ENCODE measurements at places on chromosomes 3 and 15.

DNA sequence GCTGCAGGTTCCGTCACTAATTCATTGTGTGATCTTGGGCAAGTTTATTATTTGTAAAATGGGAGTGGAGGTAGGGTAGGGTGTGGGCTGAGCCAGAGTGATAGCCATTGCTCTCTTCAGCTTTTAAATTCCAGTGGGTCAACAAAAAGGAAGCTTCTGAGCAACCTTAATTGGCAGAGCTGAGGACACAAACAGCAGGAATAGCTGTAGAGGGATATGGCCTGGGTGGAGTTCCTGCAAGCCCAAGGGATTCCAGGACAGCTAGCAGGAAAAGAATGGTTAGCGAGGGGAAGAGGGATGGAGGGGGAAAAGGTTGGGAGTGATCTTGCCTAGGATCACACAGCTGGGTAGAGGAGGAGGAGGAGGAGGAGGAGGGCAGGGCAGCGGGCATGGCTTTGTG is 11.4 kb downstream of the CCK start:
- no peak for DNase-seq

DNA sequence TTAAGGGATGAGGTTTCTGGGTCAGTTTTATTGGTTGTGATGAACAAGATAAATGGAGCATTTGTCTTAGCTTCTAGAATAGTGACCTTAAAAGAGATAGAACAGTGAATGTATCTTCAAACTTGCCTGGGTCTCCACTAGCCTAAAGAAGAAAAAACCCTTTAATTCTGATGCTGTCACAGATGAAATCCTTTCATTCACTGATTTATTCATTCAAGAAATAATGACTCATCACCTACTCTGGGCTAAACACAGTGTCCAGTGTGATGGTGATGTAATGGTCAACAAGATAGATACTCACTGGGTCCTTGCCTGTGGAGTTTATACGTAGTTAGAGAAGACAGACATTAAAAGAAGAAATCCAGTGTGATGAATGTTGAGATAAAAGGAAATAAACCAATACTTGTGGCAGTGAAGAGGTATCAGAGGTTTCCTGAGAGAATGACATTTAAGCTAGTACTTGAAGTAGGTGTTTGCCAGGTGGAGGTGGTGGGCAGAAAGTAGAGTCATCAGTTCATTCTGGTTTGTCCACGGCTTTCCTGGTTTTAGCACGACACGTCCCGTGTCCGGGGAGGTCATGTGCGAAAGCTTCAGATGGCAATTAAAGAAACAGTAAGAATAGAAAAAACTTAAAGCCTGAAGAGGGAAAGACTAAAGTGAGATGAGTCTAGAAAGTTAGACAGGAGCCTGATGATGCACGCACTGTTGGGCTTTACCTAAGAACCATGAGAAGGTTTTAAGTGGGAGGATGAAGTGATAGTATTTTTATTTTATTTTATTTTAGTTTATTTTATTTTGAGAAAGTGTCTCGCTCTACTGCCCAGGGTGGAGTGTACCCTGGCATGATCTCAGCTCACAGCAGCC is 18.5 kb downstream of the PAK2 start:
- DNase-seq = no peak

DNA sequence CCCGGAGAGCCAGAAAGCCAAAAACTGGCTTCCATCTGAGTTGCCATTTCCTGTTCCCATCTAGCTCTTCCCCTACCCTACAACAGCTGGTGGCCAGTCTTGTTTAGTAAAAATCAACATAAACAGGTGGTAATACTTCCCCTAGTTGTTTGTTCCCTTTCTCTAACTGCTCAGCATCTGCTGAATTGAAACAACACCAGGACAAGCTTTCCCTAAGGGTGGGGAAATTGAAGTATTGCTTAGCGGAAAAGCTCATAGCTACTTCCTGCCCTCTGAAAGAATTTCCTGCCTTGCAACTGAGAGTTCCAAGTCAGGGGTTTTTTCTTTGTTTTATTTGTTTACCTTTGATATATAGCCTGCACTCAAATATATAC is 66.8 kb downstream of the HMG20A start:
- DNase-seq = no peak

DNA sequence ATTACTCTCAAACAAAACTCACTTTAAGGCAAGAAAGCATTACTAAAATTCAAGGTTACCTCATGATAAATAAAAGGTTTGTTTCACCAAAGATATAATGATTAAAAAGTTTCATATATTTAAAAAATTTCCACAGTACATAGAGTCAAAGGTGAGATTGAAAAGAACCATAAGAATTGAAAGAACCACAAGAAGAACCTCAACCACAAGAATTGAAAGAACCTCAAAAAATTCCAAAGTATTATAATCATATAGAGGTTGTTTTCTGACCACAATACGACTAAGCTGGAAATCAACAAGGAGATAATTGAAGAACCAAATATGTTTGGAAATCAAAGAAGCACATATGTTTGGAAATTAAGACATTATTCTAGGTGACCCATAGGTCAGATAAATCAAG is 52.7 kb downstream of the SLC25A36 start:
- no peak for DNase-seq

DNA sequence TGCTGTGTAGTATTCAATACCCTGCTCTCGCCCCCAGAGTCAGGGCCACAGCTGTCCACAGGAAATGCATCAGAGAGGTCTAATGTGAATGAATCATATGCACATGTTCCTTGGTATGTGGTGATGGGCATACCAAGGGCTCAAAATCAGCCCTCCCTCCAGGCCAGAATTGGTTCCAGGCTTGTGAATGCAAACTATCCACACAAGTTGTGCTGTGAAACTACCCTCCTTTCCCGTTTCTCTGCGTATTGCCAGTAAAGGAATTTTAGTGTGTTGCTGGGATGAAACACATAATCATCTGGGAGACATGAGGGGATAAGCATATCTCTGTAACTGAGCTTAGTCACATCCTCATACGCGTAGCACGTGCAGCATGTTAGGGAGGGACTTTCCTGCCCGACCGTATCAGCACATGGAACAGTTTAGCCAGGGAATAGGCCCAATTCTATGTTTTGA is 9.2 kb upstream of the MME start:
- no peak for DNase-seq

GRCh38 chr3:183455089-183455488 is 26.7 kb upstream of the MCF2L2 start:
- DNase-seq = no peak

DNA sequence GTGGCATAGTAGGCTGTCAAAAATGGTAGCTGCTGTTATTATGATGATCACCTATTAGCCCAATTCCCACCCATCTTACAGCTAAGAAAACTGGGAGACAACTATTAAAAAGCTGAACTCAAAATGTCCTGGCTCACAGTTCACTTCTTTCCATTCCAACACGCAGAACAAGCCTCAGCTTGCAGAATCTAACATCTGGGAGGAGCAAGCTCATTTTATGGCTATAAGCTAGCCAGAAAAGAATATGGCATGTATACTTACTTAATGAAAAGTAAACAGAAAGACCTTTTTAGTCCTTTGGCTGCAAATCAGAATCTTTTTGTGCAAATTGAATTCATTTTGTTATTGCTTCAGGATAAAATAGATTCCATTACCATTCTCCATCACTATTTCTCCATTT is 34.8 kb upstream of the CFAP20DC start:
- no peak for DNase-seq

- no peak for DNase-seq
Observed at GRCh38 chr15:81381720-81382119, 7.7 kb upstream of the TMC3 start.

DNA sequence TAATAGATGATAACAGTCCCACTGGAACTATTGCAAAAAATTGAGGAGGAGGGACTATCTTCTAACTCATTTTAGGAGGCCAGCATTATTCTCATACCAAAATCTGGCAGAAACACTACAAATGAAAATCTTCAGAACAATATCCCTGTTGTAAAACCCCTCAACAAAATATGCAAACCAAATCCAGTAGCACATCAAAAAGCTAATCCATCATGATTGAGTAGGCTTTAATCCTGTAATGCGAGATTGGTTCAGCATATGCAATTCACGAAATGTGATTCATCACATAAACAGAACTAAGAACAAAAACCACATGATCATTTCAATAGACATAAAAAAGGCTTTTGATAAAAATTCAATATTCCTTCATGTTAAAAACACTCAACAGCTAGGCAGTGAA is 23.9 kb upstream of the PLSCR2 start:
- DNase-seq = no peak

DNA sequence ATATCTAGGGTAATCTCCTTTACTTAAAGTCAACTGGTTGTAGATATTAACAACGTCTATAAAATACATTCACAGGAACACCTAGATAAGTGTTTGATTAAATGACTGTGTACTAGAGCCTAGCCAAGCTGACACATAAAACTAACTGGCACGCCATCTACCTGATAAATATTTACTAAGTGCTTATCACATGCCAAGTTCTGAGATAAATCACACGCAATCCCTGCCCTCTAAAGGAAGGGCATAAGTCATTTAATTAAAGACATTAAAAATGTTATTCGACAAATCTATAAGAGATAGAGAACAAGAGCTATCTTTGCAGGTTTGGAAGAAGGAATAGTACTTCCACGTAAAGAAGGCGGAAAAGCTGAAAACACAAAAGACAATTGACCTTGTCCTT is 11.1 kb upstream of the MB21D2 start:
- DNase-seq = no peak

DNA sequence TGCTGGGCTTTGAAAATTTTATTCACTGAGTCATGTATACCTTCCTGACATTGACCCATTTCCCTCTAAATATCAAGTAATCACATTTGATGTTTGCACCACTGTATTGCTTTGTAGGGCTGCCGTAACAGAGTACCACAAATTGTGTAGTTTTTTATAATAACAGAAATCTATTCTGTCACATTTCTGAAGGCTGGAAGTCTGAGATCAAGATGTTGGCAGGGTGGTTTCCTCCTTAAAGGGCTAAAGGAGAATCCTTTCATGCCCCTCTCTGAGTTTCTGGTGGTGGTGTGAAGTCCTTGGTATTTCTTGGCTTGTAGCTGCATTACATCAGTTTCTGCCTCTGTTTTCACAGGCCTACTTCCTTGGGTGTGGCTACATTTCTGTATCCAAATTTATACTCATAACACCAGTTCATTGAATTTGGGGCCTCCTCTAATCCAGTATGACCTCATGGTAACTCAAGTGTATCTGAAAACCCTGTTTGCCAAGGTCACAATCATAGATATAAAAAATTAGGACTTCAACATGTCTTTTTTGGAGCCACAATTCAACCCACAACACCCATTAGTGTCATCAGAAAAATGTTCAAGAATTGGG is 29.1 kb upstream of the ST6GAL1 start:
- DNase-seq = no peak

DNA sequence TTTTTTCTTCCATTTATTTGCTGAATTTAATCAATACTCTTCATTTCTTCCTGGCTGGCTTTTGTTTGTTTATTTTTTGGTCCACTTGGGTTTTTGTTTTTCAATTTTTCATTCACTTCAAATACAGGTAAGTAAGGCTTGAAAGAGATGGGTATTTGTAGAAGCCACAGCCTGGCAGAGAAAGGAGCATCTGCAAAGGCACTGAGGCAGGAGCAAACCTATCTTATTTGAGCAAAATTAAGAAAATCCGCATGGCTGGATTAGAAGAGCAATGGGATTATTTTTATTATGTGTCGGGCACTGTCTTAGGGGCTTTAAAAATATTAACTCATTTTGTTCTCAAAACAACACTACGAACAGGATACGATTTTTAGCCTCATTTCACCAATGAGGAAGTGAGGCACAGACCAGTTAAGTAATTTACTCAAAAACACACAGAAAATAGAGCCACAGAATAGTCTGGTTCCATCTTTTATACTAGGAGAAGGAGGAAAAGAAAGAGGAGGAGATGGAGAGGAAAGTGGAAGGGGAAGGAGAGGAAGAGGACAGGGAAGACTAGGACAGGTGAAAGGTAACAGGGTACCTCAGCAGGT is 35.1 kb upstream of the CCDC80 start:
- DNase-seq = no peak

DNA sequence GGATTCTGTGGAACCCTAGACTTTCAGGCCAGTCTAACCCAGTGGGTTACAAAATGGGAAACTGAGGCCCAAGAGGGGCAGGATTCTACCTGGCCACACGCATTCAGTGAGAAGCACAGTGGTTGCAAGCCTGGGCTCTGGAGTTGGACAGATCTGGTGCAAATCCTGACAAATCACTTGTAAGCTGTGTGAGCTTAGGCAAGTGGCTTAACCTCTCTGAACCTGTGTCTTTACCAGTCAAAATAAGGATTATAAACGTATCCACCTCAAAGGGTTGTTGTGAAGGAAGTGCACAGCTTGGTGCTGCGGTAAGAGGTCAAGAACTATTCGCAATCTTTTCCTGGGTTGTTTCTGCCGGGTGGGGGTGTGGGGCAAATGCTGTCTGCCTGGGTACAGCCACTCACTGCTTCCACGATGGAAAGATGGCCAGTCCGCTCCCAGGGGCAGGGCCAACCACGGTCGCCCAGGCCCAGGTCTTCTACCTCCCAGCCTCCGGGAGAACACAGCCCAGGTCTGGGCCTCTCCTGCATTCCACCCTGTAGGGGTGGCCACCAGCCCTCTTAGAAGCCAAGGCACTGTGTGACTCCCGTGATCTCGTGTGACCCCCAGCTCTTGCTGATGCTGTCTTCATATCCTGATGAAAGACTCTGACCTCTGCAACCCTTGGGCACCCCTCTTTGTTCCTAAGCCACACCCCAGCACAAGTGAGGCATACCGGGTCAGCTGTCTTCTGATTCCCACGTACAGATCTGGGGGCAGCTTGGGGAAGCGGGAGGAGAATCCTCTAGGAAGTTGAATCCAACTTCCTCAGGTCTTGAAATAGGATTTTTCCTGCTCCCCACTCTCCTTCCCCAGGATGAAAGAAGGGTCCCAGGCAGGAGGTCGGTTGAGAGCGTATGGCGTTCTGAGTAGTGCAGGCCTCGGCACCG is 1.5 kb downstream of the CHRNA3 start:
- no peak for DNase-seq

GRCh38 chr3:52137311-52137710 is 16.9 kb downstream of the POC1A start:
- DNase-seq = no peak

DNA sequence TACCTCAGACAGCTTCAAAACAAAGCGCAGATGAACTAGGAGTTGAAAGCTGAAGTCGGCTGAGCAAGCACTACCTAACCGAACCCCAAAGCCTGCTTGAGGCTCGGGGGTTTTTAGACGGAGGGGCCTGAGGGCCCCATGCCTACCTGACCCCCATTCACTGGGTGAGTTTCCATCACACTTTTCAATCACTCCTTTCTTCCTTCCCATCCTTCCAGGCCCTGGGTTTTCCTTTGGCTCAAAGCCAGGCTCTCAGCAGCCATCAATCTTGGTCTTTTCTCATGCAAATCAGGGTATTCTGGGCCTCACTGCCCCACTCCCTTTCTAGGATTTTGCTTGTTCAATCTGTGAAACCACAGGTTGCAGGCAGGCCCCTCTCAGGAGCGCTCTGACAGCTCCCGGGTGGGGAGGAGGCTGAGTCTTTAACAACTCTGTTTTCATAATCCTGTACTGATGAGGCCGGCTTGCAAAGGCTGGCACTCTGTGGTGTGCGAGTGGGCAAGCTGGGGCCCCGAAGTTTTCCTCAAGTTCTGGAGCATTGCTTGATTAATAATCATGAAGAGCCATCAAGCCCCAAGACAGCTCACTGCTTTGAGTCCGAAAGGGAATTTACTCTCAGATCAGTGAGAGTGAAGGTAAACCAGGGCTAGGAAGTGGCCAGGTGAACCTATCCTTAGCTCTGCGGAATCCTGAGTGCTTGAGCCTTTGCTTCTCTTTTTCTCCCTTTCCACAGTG is 97.6 kb downstream of the FRMD4B start:
- no peak for DNase-seq

Measured in CD4-positive, alpha-beta T cell treated with Interleukin-21 for 1 hour (primary cell).